Activated CD4-positive, alpha-beta T cell treated with anti-CD3 and anti-CD28 coated beads for 48 hours (primary cell): ENCODE measurements at places on chromosomes 3 and 15.

- DNase-seq: no peak
Measured at GRCh38 chr3:11362600-11362999, 90.4 kb downstream of the ATG7 start.

DNA sequence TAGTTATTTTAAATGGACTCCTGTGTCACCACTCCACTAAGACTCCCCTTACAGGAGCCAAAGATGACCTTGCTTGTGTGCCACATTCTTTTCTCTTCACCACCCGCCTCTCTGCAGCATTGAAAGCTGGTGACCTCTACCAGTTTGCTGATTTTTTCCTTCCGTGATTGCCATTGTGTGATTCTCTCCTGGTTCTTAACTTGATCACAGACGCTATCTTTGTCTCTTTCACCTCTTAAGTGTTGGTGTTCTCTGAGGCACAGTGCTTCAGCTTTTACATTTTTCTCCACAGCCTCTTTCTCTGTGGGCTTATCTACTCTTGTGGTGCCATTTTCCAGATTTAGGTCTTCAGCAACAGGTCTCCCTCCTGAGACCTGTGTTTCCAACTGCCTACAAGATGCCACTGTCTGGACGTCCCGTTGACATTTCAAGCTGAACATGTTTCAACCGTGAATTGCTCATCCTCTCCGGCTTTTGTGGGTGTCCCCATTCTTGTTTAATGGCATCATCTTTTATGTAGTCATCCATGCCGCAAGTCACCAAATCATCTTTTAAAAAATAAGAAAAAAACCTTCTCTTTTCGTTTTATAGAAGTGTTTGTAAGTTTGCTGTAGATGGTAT, 26.5 kb downstream of the IQGAP1 start:
- peak; percentile 61 for DNase-seq

GRCh38 chr15:86663304-86663703, 583.6 kb downstream of the AGBL1 start:
- DNase-seq: no peak

GRCh38 chr3:171255236-171255806, 204.9 kb downstream of the TNIK start:
- DNase-seq: no peak

- DNase-seq: no peak
Measured at GRCh38 chr3:52176951-52177700, 20.8 kb upstream of the ALAS1 start.

DNA sequence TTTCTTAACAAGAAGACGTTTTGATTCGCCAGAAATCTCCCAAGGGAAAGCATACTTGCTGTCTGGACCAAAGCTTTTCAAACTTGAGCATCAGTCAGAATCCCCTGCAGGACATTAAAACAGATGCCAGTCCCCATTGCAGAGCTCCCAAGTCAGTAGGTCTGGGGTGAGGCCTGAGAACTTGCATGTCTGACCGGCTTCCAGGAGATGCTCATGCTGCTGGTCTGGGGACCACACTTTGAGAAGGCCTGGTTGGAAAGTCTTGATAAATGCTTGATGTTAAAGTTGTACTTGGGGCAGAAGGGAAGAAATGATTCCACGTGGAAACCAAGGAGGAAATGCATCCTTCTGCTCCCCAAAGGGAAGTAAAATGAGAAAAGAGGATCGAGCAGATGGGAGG, 24.3 kb upstream of the CAV3 start:
- DNase-seq: no peak

DNA sequence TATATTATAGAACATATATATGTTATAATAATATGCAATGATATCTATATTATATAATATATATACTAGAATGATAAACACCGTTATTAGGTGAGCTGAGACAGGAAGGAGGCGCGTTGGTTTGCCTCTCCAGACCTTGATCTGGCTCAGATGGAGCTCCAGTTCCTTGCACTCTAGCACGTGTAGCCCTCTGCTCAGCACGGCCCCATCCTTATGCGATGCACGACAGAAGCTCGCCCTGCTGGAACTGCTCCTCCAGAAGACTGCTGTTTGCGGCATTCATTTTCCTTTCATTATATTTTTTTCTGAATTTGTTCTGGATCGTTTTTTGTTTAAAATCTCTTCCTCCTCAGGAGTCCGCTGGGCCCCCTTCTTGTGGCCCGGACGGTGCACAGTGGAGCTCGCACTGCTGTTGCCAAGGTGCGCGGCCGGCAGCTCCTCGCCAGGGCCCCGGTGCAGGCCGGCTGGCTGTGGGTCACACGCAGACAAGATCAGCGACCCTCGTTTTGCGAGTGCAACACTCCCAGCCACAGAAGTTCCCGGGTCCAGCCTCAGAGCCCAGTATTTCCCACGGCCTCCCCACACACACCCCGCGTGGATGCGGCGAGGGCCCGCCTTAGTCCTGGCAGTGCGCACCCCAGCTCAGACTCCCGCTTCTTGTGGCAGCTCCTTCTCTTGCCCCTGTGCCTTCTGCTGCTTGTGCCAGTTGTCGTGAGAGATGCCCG, 112.2 kb downstream of the CHL1 start:
- DNase-seq: no peak

GRCh38 chr3:4417449-4417848, 49.6 kb downstream of the SUMF1 start:
- DNase-seq: no peak

DNA sequence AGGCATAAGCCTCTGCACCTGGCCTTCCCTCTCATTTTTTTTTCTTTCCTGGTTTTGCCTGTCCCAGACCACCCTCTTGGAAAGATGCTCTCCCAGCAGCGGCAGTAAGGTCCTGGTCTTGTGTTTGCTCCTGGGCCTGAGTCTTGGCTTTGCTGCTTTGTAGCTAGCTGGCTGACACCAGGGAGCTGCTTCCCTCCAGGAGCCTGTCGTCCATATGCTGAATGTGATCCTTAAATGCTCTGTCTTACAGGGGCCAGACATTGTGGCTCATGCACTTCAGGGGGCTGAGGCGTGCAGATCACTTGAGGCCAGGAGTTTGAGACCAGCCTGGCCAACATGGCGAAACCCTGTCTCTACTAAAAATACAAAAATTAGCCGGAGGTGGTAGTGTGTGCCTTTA, 17.2 kb downstream of the FLNB start:
- no peak for DNase-seq

- no peak for DNase-seq
Measured at GRCh38 chr3:55207744-55208143, 279.4 kb downstream of the WNT5A start.

- DNase-seq: no peak
Measured at GRCh38 chr3:39282057-39282456, 2.2 kb upstream of the CX3CR1 start.

DNA sequence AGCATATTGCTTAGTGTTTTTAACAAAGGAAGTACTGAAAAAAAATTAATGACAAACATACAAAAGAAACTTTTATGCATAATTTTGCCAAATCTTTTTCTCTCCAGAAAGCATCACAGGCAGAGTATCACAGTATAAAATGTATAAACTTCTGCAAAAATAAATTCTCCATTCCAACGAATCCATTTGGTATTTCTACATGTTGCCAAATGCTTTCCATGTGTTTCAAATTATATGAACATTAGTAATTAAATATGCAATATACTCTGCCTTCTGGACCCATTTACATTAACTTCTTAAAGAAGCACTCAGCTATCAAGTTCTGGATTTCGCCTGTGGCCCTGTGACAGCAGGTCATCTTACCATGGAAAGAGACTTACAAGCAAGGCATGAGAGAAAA, 189.1 kb upstream of the ALCAM start:
- DNase-seq: no peak

- no peak for DNase-seq
Measured at GRCh38 chr15:61155741-61156700, 73.1 kb downstream of the RORA start.

DNA sequence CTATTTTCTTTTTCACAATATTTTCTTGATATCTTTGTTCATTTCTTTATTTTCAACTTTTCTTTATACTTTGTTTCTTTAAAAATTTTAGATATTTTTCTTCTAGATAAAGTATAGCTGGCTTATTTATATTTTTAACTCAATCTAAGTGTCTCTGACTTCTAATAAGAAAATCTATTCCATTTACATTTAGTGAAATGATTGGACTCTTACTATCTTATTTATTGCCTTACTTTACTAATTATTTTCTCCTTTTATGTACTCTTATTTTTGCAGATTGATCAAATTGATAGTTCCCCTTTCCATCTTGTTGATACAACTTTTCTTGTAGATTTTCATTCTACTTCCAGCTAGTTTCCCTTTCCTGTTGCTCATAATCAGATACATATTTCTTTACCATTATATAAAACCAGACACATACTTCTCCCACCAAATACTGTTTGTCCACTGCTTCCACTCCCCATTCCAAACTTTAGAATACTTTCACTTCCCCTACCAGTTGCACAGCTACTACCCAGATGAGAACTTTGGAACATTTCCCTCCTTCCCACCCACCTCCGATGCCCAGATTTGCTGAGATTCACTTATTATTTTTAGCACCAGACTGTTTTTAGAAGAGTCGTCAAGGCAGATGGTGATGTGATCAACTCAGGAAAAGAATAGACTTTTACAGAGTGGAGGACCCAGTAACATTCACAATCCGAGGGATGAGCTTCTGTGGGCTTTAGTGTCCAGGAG, 151.5 kb downstream of the LIPC start:
- DNase-seq: no peak

DNA sequence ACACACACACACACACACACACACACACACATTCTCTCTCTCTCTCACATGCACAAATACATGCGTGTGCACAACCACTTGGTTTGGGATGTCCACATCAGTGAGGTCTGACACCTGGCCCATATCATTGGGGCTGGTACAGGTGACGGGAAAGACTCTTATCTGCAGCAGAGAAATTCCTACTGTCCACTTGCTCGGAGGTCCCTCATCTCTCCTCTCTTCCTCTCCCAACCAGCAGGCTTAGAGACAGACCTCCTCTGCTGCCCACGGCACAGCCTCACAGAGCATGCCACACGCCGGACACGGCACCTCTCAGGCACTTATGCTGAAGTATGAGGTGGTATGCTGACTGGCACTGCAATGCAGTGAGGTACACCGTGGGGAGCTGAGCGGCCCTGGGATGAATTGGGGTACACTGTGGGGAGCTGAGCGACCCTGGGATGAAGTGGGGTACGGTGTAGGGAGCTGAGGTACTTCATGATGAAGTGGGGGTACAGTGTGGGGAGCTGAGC, 41.7 kb downstream of the MAGEF1 start:
- DNase-seq: no peak

- DNase-seq: no peak
Measured at GRCh38 chr3:173826901-173827609, 429.5 kb downstream of the NLGN1 start.

- no peak for DNase-seq
Measured at GRCh38 chr15:66496951-66497501, 536 bp downstream of the SNAPC5 start.

DNA sequence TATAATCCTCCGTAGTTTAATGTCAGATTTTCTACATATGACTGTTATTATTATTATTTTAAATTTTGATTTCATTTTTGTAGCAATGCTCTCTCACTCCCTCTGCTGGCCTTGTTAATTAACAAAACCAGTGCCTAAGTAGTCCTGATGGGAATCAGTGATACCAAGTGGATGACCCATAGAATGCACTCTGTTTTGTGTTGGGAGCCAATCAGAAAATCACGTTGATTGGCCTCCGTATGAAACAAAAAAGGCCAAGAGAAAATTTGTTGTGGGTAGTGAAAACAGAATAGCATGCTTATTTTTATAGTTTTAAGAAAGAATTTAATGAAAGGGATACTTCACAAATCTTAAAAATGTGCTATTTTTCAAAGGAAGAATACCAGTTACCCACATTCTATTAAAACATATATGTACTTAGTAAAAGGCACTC, 34.4 kb upstream of the MEIS2 start:
- DNase-seq: no peak

- no peak for DNase-seq
Measured at GRCh38 chr3:173402656-173403055, 5.1 kb downstream of the NLGN1 start.

- DNase-seq: peak; percentile 12
Measured at GRCh38 chr15:100721758-100722550, 119.6 kb downstream of the ASB7 start.

- no peak for DNase-seq
Measured at GRCh38 chr3:102142379-102143060, 292.3 kb upstream of the ZPLD1 start.

DNA sequence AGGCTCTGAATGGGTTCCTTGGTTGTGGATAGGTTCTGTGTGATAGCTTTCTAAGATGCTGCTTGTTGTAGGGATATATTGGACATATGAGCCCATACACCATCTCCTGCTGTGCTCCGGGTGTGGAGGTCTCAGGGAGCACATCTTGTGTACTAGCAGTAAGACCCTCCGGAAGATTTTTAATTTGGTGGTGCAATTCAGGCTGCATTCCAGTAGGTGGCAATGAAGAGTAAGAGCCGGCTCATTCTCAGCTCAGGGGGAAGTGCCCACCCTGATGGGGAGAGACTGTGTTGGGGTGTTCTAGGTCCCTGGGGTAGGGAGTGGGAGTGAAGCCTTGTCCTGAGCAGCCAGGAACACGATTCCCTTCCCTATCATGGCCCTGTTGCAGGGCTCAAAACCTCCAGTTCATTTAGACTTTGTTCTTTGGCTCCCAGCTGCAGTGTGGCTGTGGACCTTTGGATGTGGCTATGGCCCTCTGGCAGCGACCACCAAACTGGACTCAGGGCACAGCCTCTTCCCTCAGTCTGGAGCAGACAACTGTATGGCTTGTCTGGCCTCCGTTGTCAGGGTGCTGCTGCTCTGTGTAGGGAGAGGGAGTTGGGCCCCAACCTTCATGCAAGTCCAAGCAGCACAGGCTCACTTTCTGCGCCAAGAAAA, 104.7 kb downstream of the UNC13C start:
- peak; percentile 9 for DNase-seq

GRCh38 chr3:181808053-181808452, 96.3 kb downstream of the SOX2 start:
- no peak for DNase-seq
